ENCODE measurements at places on chromosomes 6 and 20.

DNA sequence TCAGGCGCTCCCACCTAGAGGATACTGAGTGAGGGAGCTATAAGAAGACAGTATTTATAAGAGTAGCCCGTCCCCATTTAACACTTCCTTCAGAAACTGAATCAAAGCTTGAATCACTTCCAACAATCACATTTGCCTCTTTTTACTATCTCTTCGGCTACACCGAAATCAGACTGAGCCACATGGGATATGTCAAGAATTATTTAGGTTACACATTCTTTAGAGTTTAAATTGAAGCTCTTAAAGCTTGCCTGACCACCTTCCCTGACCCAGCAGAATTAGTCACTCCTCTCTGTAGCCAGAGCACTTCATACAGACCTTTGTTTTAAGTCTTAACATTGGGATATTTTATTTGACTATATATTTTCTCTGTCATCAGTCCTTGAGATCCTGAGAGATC, 163.7 kb downstream of the MAFB start:
- H3K27ac ChIP-seq = no peak overlapping the region
- H3K27me3 ChIP-seq = no peaks in the 10 kb centered on the region
- DNase-seq = no peak

GRCh38 chr6:113731541-113731940, 125.6 kb upstream of the MARCKS start:
- no peaks in the 10 kb centered on the region for H3K4me1 ChIP-seq
- H3K36me3 ChIP-seq = no peaks in the 10 kb centered on the region
- DNase-seq = no peak

DNA sequence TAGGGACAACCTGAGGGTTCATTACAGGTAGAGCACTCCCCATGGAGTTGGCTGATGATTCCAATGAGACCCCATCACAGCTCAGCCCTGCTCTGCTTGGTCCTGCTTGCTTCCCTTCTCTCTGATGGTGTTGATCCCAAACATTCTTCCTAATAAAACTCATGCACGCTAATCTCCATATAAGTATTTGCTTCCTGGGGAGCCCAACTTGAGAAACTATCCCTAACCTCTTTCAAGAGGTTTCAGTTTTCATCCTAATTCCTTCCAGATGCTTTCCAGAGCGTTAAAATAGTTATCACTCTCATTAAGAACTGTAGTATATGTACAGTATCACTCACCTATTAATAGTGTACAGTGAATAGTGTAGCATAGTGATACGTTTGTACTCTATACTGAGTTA, 68.1 kb downstream of the EPHA7 start:
- H3K27me3 ChIP-seq = no peaks in the 10 kb centered on the region
- no peaks in the 10 kb centered on the region for H3K4me1 ChIP-seq
- DNase-seq = no peak
- no peaks in the 10 kb centered on the region for H3K36me3 ChIP-seq
- H3K27ac ChIP-seq = no peak overlapping the region

DNA sequence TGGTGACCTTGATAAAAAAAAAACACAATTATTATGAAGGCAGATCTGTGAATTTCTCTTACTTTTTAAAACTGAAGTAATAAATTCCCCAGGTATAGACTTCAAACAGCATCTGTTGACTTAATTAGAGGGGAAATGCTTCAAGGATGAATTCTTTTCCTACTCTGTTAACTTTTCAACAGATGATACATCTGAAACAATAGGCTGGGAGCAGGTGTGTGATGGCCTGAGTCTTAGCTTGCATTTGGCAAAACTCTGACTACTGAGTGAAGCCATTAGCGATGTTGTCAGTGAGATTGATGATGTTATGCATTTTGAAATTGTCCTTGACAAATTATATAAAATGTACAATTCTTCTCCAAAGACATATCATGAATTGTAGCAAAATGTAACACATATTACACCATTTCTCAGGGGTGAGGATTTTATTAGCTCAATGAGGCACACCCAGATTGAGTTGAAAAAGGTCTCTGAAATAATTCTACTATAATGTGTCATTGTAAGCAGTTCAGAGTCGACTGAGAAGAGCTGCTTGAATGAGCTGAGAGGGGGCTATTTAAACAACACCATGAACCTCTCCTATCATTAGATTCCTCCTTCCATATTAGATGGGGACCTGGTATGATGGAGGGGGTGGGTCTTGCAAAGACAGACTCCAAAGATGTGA, 39.6 kb upstream of the OGFRL1 start:
- H3K27me3 ChIP-seq = no peaks in the 10 kb centered on the region
- no peak overlapping the region for H3K27ac ChIP-seq
- DNase-seq = no peak
- H3K36me3 ChIP-seq = no peaks in the 10 kb centered on the region
- no peaks in the 10 kb centered on the region for H3K4me1 ChIP-seq

- H3K4me1 ChIP-seq = no peaks in the 10 kb centered on the region
- H3K36me3 ChIP-seq = no peaks in the 10 kb centered on the region
- no peak overlapping the region for H3K4me3 ChIP-seq
- no peak overlapping the region for H3K27ac ChIP-seq
- H3K27me3 ChIP-seq = no peaks in the 10 kb centered on the region
Measured at GRCh38 chr20:19172637-19173036, 39.8 kb upstream of the SLC24A3 start.

- DNase-seq = no peak
- H3K27me3 ChIP-seq = no peaks in the 10 kb centered on the region
- no peak overlapping the region for H3K27ac ChIP-seq
Measured at GRCh38 chr20:33653900-33654596, 8.1 kb upstream of the C20orf144 start.

GRCh38 chr20:39524371-39524911, 562.3 kb downstream of the DHX35 start:
- DNase-seq = no peak
- no peaks in the 10 kb centered on the region for H3K4me1 ChIP-seq
- no peaks in the 10 kb centered on the region for H3K36me3 ChIP-seq

DNA sequence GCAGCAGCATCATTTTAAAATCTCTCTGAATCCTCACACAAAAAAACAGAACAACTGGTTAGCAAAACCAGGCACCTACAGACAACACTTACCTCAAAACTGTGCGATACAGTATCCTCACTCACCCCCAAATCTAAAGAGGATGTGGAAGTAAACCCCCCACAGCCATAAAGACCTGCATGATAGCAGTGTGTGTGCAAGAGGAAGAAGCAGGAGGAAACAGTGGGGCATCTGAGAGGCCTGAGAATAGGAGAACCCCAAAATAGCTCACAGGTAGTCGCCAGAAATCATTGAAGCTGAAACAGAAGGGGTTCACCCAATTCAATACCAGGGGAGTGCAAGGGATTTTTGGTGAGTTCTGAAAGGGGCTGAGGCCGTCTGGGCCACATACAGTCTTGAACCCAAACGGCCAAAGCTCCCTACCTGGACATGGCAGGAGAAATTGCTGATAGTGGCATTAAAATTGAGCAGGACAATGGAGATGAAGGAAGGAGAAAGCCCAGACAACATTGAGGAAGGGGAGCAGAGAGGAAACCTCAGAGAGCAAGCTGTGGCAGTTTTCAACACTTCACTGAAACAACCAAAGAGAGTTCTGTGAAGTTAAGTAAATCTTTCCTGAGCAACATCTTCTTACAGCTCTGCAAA, 129.7 kb downstream of the FIG4 start:
- peaks cover 5% of the 10 kb centered on the region for H3K36me3 ChIP-seq
- H3K4me1 ChIP-seq = no peaks in the 10 kb centered on the region
- no peak for DNase-seq
- H3K4me3 ChIP-seq = no peak overlapping the region
- no peak overlapping the region for H3K27ac ChIP-seq

DNA sequence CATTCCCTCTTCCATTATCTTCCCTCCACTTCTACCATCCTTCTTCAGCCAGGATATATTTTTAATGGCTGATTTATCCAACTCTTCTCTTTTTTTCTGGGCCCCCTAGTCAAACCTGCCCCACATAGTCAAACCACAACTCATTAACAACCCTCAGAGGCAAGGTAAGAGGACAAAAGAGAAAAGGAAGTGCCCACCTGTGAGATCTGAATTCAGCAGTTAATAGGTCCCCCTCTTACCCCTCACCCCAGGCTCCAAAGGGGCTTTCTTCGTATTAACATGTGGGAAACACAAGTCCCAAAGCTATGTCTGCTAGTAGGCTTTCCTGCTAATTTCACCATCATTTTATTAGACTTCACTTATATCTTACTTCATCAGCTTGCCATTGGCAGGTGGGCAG, 44.1 kb upstream of the TSPYL1 start:
- H3K27ac ChIP-seq = no peak overlapping the region
- no peaks in the 10 kb centered on the region for H3K4me1 ChIP-seq
- H3K4me3 ChIP-seq = no peak overlapping the region
- H3K27me3 ChIP-seq = no peaks in the 10 kb centered on the region

GRCh38 chr6:42314571-42315258, 97.1 kb upstream of the MRPS10 start:
- peaks cover 7% of the 10 kb centered on the region for H3K36me3 ChIP-seq
- no peaks in the 10 kb centered on the region for H3K27me3 ChIP-seq
- no peak for DNase-seq

DNA sequence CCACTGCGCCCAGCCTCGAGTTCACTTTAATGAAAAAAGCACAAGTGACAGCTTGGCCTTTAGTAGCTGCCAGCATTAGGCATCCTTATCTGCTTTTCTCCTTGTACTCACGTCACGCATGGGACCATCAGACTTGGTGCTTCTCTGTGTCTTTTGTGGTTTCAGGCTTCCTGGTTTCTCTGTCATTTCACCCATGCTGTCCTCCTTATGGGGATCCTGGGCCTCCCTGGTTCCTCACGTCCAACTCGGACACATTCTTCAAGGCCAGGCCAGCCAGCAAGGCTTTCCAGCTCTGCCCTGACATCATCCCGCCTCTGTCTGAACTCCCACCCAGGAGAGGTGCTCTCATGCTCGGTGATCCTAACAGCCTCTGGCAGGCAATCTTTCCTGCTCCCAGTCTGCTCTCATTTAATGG, 83.2 kb downstream of the TIAM2 start:
- no peak for DNase-seq
- no peak overlapping the region for H3K27ac ChIP-seq
- no peaks in the 10 kb centered on the region for H3K36me3 ChIP-seq
- H3K4me3 ChIP-seq = no peak overlapping the region

DNA sequence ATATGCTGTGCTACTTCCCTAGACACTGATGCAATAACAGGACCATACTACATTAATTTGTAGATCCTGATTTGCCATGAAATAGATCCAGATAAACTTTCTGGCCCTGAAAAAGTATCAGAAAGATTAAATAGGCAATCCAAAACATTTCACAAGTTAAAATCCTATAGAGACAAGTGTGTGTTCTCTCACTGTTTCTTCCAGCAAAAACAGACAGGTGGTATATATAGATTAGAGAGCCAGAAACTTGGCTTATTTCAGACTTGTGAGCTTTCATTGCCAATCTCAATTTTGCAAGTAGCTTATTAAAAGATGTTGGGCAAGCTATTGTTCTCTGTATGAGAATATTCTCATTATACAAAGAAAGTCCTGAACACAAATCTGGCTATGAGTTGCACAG, 289.1 kb upstream of the MANEA start:
- no peaks in the 10 kb centered on the region for H3K36me3 ChIP-seq
- H3K27ac ChIP-seq = no peak overlapping the region
- DNase-seq = no peak
- no peaks in the 10 kb centered on the region for H3K4me1 ChIP-seq
- H3K4me3 ChIP-seq = no peak overlapping the region
- no peaks in the 10 kb centered on the region for H3K27me3 ChIP-seq

DNA sequence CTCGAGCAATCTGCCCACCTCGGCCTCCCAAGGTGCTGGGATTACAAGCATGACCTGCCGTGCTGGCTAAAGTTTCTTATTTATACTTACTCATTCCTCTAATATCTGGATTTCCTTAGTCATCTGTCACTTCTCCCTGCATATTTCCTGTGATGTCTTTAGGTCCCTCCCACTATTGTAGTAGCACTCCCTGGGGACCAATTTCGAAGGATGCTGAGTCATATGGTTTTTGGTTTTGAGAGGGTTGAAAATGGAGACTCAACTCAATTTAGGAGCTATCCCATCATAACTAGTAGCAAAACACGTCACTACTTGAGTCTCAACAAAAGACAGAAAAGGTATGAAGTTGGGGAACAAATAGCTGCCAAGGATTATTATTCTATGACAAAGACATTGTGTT, 20.2 kb downstream of the MCUR1 start:
- DNase-seq = no peak
- H3K4me3 ChIP-seq = no peak overlapping the region
- no peak overlapping the region for H3K27ac ChIP-seq

GRCh38 chr6:80179695-80180094, 73.2 kb downstream of the BCKDHB start:
- H3K27me3 ChIP-seq = no peaks in the 10 kb centered on the region
- H3K36me3 ChIP-seq = no peaks in the 10 kb centered on the region
- DNase-seq = no peak

DNA sequence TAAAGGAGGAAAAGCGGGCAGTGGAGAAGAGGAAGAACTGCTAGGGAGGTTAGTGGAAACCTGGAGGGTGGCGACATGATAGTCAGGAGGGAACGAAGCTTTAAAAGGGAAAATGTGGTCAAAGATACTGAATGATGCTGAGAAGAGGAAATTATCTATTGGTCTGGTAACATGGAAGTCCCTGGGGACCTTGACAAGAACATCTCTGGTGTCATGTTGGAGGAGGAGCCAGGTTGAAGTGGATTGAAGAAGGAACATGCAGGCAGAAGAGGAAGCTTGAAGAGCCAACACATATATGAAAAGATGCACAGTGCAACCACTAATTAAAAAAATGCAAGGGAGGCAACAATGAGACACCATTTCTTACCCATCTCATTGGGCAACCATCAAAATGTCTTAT, 251.9 kb upstream of the RNF24 start:
- no peak for DNase-seq
- H3K27me3 ChIP-seq = no peaks in the 10 kb centered on the region
- no peak overlapping the region for H3K27ac ChIP-seq
- no peaks in the 10 kb centered on the region for H3K36me3 ChIP-seq
- no peaks in the 10 kb centered on the region for H3K4me1 ChIP-seq
- no peak overlapping the region for H3K4me3 ChIP-seq

GRCh38 chr6:33812669-33813068, 8.9 kb upstream of the MLN start:
- H3K27ac ChIP-seq = no peak overlapping the region
- no peak overlapping the region for H3K4me3 ChIP-seq
- H3K4me1 ChIP-seq = peaks cover 8% of the 10 kb centered on the region
- no peaks in the 10 kb centered on the region for H3K36me3 ChIP-seq
- peak; percentile 50 for DNase-seq
- peaks cover 48% of the 10 kb centered on the region for H3K27me3 ChIP-seq

DNA sequence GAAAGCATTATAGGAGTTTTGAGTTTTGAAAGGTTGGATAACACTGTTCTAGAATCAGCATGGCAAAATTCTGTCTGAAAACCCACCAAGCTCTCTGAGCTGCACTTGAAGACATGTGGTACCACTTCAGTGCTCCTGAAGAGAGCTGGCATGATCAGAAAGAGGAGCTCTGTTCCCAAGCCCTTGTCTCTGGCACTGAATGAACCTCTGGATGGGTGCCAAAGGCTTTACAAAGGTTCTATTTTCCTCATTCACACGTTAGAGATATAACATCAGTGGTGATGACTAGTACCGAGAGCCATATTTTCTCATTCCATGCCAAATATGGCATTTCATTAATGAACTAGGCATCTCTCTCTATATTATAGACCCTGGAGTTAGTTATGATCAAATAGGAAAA, 301.8 kb upstream of the ID4 start:
- H3K36me3 ChIP-seq = no peaks in the 10 kb centered on the region
- no peaks in the 10 kb centered on the region for H3K4me1 ChIP-seq
- no peak for DNase-seq
- H3K27me3 ChIP-seq = no peaks in the 10 kb centered on the region
- no peak overlapping the region for H3K4me3 ChIP-seq

GRCh38 chr20:42734660-42735368, 454.9 kb downstream of the PTPRT start:
- H3K4me3 ChIP-seq = no peak overlapping the region
- H3K27ac ChIP-seq = no peak overlapping the region
- H3K4me1 ChIP-seq = no peaks in the 10 kb centered on the region
- no peaks in the 10 kb centered on the region for H3K36me3 ChIP-seq
- DNase-seq = no peak
